ENCODE measurements at places on chromosomes 16 and 17.

- DNase-seq: no peak
Observed at GRCh38 chr16:5075637-5076036, 4.0 kb downstream of the ALG1 start.

DNA sequence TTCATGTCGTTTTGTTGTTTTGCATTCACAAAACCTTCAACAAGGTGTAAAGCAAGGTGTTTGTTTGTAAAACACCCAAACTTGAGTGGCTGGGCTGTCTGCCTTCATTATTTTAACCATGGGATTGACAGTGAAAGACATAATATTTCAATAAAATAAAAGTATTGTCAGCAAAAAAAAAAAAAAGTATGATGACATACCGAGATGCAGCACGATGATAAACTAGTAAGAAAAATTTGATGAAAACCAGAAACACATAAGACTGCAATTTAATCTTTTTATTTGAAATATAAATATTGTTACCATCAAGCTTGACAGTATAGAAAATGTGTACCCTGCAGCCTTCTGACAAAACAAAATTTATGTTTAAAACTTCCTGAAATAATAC, 419.3 kb upstream of the DYNLRB2 start:
- no peak for DNase-seq

GRCh38 chr16:522320-523096, 5.0 kb upstream of the CAPN15 start:
- DNase-seq: no peak

GRCh38 chr17:67093348-67093747, 49.0 kb downstream of the CACNG1 start:
- no peak for DNase-seq

DNA sequence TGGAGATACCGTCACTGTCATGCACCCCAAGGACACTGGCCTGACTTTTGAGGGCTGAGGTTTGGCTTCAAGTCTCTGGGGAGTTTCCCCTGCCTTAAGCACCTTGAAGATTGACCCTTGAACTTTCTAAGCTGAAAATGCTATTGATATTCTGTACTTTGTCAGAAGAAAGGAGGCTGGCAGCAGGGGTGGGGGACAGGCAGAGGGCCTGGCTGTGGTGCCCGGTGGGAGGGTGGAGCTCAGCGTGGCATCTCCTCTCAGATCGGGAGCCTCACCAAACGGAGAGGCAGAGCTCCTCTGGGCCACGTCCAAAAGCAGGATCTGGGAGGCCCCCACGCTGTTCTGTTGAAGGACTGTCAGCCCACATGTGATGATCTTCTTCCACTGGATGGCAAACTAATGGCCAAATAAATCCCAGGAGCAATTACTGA, 305.2 kb upstream of the IRX3 start:
- DNase-seq: no peak

- DNase-seq: peak; percentile 50
Observed at GRCh38 chr16:50067290-50067853, 1.6 kb downstream of the HEATR3 start.

- no peak for DNase-seq
Observed at GRCh38 chr16:57516176-57516725, 20.1 kb downstream of the CCDC102A start.

DNA sequence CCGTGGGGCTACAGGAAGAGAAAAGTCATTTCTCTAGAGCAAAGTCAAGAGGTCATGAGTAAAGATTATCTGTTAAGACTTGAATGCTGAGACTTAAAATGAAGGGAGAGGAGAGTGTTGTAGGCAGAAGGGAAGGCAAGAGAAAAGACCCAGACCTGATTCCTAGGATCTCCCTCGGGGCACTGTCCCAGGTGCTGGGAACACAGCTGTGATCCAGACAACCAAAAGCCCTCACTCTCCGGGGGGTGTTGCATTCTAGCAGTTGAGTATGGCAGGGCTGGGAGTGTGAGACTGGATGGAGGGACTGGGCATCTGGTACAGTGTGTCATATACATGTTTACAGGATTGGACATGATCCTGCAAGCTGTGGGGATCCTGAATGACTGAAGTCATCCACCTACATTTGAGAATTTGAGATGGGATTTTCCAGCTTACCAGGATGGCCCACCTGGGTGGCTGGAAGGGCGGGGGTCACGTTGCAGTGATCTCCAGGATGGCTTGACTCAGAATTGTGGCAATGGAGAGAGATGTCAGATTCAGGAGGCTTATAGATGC, 29.1 kb downstream of the ARSG start:
- no peak for DNase-seq

DNA sequence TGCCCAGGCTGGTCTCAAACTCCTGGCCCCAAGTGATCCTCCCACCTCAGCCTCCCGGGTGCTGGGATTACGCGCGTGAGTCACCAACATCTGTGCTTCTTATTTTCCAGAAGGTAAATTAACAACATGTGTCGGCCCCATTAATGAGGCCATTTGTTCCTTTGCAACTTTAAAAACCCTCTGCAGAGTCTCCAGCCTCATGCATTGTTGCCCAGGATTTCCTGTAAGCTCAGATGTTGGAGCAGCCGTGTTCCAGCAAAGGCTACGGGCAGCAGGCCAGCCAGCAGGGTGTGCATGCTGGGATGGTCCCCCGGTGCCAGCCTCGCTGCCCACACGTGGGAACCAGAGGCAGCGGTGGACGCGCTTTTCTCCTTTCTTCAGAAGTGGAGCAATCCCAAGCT, 19.1 kb upstream of the HEXD start:
- peak; percentile 87 for DNase-seq

- DNase-seq: no peak
Observed at GRCh38 chr17:16258901-16259300, 41.9 kb downstream of the PIGL start.

DNA sequence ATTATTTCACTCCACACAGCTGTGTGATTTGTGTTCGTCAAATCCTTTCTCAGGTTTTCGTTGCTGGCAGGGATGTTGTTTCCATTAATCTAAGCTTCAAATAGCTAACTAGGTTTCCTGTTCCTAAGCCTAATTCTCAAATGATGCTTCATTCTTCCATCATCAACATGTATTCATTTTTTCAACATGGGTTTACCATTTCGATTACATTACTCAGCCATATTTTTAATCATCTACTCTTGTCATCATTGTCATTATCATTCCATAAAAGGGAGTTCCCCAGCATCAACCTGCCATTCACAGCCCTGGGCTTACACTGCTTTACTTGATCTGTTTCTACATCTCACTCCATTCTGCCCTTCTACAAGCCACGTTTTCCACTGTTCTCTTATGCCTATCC, 33.3 kb upstream of the ANKFN1 start:
- DNase-seq: no peak

- no peak for DNase-seq
Observed at GRCh38 chr17:27413315-27413714, 42.9 kb upstream of the KSR1 start.

DNA sequence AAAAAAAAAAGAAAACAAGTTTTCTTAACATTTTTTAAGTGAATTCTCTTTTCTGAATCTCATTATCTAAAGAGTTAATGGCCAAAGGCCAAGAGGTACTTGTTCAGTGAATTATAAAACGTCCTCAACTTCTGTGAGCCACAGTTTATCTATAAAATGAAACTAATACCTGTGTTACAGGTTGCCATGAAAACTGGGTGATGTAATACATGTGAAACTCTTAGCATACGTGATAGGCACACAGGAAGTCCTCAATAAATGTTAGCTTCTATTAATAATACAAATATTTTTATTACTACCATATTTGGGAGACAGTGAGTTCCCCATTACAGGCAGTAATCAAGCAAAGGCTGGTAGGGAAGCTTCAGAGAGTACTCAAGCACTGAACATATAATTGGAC, 13.5 kb upstream of the INPP5K start:
- DNase-seq: no peak

DNA sequence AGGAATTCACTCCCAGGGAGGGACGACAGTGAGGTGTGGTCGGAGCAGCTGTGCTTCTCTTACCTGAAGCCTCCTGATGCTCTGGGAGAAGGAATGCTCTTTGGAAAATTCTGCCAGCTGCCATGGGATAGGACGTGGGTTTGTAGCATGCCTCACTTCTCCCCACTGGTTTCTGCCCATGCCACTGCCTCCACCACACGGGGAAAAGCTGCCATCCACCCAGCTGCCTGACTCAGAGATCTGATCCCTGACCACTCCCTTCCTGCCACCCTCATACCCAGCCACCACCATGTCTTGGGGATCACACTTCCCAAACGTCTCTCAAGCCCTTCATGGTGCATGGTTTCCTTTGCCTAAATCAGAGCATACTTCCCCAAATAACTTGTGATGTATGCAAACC, 80.0 kb downstream of the CPPED1 start:
- no peak for DNase-seq

DNA sequence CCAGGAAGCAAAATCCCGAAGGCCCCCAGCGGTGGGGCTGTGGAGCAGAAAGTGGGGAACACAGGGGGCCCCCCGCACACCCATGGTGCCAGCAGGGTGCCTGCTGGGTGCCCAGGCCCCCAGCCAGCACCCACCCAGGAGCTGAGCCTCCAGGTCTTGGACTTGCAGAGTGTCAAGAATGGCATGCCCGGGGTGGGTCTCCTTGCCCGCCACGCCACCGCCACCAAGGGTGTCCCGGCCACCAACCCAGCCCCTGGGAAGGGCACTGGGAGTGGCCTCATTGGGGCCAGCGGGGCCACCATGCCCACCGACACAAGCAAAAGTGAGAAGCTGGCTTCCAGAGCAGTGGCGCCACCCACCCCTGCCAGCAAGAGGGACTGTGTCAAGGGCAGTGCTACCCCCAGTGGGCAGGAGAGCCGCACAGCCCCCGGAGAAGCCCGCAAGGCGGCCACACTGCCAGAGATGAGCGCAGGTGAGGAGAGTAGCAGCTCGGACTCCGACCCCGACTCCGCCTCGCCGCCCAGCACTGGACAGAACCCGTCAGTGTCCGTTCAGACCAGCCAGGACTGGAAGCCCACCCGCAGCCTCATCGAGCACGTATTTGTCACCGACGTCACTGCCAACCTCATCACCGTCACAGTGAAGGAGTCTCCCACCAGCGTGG, 6.5 kb downstream of the CBX2 start:
- no peak for DNase-seq

- no peak for DNase-seq
Observed at GRCh38 chr16:81469710-81470535, 25.3 kb downstream of the CMIP start.

- DNase-seq: no peak
Observed at GRCh38 chr17:74329378-74329777, 3.4 kb downstream of the KIF19 start.

- DNase-seq: no peak
Observed at GRCh38 chr17:3809135-3809534, 8.1 kb upstream of the ITGAE start.

DNA sequence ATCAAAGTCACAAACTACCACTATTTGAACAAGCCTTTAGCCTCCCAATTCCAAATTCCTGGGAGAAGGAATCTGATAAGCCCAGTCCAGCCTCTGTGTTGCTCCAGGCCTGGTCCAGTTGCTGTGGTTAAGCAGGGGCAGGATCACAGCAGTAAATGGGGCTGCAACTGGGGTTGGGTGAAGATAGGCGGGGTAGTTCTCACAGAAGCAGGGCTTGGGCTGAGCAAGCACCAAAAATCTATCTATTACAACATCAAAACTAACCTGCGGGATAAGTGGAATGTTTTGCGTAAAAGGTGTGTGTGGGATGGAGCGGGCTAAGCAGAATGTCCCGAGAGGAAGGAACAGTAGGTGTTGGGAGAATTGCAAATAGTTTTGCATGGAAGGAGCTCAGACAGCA, 23.0 kb upstream of the RNF135 start:
- no peak for DNase-seq

DNA sequence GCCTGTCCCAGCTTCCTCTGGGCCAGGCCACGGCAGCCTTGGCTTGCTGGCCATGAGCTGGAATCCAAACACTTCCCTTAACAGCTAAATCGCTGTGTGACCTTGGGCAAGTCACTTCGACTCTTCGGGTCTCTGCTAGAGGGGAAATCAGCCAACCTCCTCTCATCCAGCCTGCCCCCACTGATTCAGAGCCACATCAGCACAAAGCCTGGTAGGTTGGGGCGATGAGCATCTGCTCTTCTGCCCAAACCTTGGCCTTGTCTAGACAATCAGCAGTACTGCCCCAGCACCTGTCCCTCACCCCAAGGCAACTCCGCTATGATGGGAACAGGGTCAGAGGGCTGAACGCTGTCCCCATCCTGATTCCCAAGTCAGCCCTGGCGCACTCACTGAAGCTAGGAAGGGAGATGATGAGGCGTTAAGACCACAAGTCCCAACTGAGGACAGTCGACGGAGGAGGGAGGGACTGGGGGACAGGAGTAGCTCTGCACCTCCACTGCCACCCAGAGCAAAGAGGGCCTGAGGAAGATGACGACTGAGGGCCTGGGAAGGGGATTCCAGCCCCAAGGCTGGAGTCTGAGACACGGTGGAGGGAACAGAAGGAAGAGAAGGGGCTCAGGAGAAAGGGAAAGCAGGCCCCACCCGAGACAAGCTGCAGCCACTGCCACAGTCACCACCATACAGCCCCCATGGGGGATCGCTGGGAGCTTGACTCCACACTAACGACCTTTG, 1.3 kb downstream of the CLUH start:
- no peak for DNase-seq

- DNase-seq: no peak
Observed at GRCh38 chr17:82365606-82366295, 5.8 kb upstream of the UTS2R start.

DNA sequence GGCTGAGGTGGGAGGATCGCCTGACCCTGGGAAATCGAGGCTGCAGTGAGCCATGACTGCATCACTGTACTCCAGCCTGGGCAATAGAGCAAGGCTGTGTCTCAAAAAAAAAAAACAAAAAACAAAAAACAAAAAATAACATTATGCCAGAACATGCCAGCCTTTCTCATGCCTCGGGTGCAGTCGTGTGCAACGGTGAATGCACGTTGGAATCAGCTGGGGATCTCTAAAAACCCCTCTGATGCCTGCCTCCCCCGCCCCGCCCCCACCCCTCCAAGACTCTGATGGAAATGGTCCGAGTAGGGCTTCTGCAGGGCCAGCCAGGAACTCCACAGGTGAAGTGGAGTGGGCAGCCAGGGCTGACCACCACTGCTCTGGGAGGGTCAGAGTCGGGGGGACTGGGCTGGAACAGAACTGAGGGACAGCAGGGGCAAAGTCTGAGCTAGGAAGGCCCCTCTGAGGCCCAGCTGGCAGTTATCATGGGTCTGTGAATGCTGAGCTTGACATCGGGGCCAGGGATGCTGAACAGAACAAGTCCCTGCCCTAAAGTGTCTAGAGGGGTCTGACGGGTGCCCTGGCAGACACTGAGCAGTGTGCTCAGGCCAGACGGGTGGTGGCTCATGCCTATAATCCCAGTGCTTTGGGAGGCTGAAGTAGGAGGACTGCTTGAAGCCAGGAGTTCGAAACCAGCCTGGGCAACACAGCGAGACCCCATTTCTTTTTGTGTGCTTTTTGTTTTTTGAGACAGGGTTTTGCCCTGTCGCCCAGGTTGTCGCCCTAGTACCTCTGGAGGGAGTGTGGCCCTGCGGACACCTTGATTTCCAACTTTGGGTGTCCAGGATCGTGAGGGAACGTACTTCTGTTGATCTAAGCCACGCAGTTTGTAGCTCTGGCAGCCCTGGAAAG, 193.4 kb upstream of the GSE1 start:
- DNase-seq: no peak

- no peak for DNase-seq
Observed at GRCh38 chr16:26816885-26817571, 249.7 kb upstream of the C16orf82 start.

GRCh38 chr16:19132255-19132654, 18.5 kb downstream of the ITPRIPL2 start:
- no peak for DNase-seq

GRCh38 chr16:25107466-25107792, 4.1 kb upstream of the LCMT1 start:
- no peak for DNase-seq

GRCh38 chr17:42141382-42141781, 13.4 kb downstream of the RAB5C start:
- DNase-seq: no peak

Measured in femur (tissue), 1 donor.